ENCODE measurements at places on chromosomes 7 and 10.

GRCh38 chr10:35416619-35417312 lies 80.5 kb downstream of the CCNY start:
- DNase-seq: peak; percentile 68

GRCh38 chr7:117784315-117784714 lies 88.9 kb downstream of the CTTNBP2 start:
- DNase-seq: no peak

- DNase-seq: no peak
Observed at GRCh38 chr10:18473424-18474117, 177.8 kb downstream of the NSUN6 start.

DNA sequence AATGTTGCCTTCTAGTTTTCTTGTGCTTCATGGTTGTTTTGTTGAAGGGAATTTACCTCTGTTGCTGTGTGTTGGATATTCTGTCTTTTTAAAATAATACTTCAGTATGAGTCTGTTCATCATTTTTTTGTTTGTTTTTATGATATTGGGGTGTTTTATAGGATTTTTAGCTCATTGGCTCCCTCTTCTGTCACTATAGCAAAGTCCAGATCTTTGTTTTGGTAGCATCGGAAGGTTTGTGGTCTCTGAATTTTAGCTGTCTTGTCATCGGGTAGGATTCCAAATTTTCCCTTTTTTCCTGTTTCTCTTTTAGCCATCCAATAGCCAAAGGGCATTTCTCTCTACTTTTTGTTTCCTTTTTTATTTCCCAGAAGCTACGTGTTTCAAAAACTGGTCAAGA lies 91.4 kb downstream of the EXOC4 start:
- no peak for DNase-seq

GRCh38 chr10:88617772-88618300 lies 31.3 kb downstream of the LIPJ start:
- DNase-seq: no peak

- DNase-seq: no peak
Observed at GRCh38 chr10:11275651-11276050, 258.0 kb downstream of the CELF2 start.

GRCh38 chr10:34121781-34122622 lies 693.1 kb downstream of the PARD3 start:
- DNase-seq: no peak

GRCh38 chr10:44994752-44995530 lies 5.8 kb upstream of the ZNF22 start:
- no peak for DNase-seq

- DNase-seq: peak; percentile 52
Observed at GRCh38 chr7:27178366-27178765, 4.2 kb upstream of the HOXA10 start.

DNA sequence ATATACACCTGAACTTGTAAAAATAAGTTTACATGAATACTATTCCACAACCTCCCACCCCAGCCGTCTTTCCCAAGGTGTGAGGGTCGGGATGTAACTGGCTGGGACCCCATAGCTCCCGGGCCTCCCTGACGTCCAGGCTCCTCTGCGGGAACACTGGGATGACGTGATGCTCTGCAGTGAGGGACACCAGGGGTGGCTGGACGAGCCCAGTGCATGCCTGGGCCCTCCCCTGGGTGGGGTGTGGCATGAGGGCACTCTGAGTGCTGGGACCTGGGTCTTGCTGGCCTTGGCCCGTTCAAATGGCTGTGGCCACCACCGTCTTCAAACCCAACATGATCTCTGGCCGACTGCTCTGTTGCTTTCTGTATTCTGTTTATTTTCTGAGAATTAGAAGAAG lies 182.4 kb downstream of the DNAJB6 start:
- DNase-seq: no peak

DNA sequence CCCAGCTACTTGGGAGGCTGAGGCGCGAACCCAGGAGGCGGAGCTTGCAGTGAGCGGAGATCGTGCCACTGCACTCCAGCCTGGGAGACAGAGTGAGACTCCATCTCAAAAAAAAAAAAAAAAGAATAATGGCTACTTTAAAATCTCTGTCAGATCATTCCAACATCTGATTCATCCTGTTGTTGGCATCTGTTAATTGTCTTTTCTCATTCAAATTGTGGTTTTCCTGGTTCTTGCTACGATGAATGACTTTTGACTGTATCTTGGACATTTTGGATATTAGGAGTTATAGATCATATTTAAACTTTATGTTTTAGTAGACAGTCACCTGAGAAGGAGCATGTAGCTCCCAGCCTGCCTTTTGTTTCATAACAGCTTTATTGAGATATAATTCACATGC lies 8.5 kb downstream of the TPST1 start:
- no peak for DNase-seq

GRCh38 chr10:2839081-2839725 lies 228.1 kb upstream of the PFKP start:
- DNase-seq: no peak

DNA sequence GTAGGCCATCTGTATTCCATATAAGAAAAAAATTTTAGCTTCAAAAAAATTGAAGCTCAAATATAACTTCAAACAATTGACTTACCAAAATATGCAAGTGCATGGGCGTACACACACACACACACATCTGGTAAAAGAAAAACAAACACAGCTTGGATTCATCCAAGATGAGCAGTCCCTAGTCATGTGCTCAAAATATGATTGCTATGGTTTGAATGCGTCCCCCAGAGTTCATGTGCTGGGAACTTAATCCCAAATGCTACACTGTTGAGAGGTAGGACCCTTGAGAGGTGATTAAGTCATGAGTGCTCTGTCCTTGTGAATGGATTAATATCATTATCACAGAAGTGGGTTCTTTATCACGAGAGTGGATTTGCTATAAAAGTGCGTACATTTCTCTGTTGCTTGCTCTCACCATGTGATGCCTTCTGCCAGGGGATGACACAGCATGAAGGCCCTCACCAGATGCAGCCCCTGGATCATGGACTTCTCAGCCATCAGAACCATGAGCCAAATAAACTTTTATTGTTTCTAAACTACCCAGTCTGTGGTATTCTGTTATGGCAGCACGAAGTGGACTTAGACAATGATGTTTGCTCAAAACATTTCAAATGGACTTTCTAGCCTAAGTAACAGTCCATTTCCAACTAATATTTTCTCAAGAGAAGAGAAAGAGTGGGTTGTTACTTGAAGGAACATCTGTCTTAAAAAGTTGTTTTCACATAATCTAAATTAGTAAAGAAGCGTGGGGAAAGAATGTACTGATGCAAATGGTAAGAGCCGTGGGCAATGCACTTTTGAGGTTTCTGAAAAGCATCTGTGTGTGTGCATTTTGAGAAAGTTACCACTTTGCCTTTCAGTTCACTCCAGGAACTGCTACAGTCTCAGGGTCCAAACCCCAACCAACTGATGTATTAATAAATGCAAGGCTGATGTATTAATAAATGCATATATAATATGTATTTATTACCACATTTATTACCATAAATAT lies 15.1 kb upstream of the SVIL start:
- no peak for DNase-seq

GRCh38 chr10:29680091-29680490 lies 45.3 kb upstream of the SVIL start:
- DNase-seq: no peak

- DNase-seq: peak; percentile 38
Observed at GRCh38 chr7:100680576-100681271, 7.2 kb downstream of the GNB2 start.

DNA sequence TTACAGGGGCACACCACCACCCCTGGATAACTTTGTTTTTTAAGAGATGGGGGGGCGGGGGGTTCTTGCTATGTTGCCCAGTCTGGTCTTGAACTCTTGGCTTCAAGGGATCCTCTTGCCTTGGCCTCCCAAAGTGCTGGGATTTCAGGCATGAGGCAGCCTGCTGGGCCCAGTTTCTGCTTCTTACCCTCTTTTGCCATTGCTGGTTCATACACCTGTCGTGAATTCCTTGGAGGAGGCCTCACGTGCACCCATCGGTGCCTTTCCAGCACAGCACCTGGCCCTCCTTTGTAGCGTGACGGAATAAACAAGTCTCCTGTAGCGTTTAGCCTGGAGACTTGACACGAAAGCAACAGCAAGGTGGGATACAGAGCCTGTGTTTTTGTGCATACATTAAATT lies 75.5 kb downstream of the CARD11 start:
- DNase-seq: no peak

- no peak for DNase-seq
Observed at GRCh38 chr7:134823400-134823799, 44.0 kb downstream of the CALD1 start.

DNA sequence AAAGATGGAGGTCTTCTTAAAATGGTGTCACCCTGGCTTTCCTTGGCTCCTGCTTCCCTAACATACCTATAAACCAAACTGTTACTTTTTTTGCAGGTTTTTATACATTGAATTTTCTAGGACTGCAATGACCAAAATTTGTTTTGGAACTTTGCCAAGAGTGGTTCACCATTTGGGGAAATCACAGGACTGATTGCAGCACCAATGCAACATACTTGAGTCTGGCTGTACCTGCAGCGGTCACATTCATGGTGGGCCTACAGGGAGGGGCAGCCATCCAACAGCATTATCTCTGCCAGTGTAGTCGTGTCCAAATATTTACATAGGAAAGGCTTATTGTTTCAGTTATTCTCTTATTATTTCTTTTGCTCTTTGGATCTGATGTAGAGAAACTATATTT lies 69.0 kb downstream of the HACD1 start:
- peak; percentile 29 for DNase-seq

GRCh38 chr7:44735403-44736165 lies 13.1 kb upstream of the ZMIZ2 start:
- no peak for DNase-seq

DNA sequence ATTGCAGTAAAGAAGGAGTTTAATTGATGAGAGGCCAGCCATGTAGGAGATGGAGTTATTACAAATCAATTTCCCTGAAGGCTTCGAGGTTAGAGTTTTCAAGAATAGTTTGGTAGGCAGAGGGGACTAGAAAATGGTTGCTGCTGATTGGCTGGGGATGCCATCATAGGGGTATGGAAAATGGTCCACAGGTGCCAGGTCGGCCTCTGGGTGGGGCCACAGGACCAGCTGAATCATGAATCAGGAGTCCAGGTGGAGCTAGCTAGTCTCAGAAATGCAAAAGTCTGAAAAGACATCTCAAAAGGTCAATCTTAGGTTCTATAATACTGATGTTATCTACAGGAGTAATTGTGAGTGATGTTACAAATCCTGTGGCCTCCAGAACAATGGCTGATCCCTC lies 714.0 kb upstream of the GHITM start:
- DNase-seq: no peak

- DNase-seq: no peak
Observed at GRCh38 chr7:81710751-81711150, 59.1 kb downstream of the HGF start.

All from right hindlimb (tissue), 1 donor.